BJ (cell line): ENCODE measurements at places on chromosomes 4 and X. TPM values are rescaled to one million over a fixed set of nuclear protein-coding genes. Genes with fewer than 3 reads are reported as not detected.

Gene SORBS2
- polyA plus RNA-seq: 6.9 and 9.1 TPM in 2 replicates

Gene PGAM4
- polyA plus RNA-seq: 0.48 and 0.53 TPM in 2 replicates

Gene GUCY2F
- not detected in 2 replicates for polyA plus RNA-seq

Gene DGKK
- polyA plus RNA-seq: not detected in 2 replicates

Gene HSFX2
- 0.25 and 0.29 TPM in 2 replicates for polyA plus RNA-seq
